NCI-H82 (cell line): ENCODE measurements at places on chromosomes 16 and 17.

DNA sequence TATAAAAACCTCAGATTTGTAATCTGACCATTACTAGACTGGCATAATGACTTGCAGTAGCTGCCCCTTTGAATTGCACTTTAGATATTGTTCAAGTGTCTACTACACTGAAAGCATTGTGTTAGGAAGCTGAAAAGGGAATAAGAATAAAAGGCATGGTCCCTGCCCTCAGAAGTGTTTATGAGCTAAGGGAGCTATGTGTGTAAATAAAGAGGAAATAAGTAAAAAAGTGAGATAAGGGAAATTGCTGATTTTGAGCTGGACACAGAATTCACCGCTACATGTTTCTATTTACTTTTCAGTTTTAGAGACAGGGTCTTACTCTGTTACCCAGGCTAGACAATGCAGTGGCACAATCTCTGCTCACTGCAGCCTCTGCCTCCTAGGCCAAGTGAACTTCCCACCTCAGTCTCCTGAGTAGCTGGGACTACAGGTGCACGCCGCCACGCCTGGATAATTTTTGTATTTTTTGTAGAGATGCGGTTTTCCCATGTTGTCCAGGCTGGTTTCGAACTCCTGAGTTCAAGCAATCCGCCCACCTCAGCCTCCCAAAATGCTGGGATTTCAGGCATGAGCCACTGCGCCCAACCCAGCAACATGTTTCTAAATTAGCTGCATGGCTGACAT lies 57.0 kb downstream of the GRB2 start:
- DNase-seq = no peak

DNA sequence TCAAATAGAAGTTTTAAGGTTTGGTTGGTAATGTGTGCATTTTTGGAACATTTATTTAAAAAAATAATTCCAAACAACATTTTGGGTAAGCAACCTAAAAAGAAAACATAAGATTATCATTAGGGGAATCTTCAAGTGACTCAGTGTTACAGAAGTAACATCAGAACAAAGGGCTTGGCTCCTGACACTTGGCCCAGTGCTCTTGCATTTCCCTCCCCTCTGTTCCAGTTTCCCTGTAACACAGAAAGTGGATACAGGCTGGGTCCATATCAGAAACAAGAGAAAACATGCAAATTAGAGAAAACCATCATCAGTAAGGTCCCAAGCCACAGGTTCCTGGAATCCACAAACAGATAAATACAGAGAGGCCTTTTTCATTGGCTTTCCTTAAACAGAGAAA lies 40.1 kb downstream of the SKAP1 start:
- DNase-seq = no peak

GRCh38 chr17:44268709-44269534 lies 987 bp upstream of the SLC4A1 start:
- DNase-seq = no peak

- DNase-seq = peak; percentile 19
These were observed 4.5 kb downstream of the PRSS27 start for GRCh38 chr16:2715519-2715918.

DNA sequence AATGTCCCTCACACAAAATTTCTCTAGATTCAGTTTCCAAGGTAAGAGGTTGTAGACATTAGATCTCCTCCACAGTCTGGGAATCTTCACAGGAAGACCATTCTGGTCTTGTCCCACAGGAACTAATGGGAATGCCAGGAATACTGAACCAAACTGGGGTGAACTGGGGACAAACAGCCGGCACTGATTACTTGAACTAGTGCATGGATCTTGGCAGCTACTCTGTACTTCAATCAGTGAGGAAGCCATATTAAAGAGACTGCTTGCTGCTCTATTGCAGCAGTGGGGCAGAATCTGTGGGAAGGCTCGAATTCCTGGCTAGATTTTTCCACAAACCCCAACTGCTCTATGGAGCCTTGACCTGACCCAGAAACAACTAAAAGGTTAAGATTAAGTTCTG lies 268.9 kb upstream of the AXIN2 start:
- no peak for DNase-seq

- DNase-seq = no peak
These were observed 1.0 kb downstream of the HOXB2 start for GRCh38 chr17:48543854-48544348.

DNA sequence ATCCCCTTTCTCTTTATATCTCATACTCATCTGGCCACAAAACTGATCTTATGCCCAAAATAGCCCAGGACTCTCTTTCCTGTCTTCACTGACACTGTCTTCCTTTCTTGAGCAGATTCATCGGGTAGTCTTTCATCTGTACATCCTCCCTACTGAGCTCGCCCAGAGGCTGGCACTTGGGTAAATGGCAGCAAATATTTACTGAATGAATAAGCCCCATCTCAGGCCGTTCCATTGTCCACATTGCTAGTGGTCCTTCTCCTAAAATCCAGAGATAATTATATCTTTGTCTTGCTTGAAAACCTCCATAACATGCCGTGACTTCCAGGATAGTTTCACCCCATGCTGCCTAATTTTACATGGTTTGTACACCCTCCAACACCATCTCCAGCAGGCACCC lies 158.1 kb upstream of the SDK2 start:
- DNase-seq = no peak

DNA sequence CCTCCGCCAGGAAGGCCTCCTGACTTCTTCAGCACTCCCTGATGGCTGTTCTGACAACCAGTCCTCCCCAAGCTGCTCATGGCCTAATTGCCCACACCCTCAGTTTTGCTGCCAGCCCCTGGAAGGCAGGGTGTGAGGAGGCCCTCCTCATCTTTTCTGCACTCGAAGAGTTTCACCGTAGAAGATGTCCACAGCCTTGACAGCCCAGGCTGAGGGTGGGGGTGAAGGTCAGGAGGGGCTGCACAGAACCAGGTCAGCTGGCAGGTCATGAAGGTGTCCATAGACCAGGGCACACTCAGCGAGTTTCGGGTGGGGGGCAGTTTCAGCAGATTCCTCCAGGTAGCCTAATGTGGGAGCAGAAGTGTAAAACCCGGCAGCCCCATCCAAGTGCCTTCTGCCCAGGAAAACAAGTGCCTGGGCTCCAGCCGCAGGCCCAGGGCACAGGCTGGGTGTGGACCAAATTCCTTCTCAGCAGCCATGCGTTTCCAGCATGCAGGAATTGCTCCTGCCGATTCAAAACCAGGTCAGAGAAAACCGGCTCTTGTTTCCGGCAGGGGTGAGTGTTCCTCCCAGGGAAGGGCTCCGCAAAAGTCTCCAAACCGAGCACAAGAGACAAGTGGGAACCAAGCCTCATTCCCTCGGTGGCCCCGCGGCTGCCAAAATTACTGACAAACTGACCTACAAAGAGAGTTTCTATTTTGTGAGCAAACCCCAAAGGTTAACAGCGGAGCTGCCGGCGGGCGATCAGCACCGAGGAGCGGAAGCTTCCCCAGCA lies 228.8 kb downstream of the C16orf78 start:
- DNase-seq = no peak

DNA sequence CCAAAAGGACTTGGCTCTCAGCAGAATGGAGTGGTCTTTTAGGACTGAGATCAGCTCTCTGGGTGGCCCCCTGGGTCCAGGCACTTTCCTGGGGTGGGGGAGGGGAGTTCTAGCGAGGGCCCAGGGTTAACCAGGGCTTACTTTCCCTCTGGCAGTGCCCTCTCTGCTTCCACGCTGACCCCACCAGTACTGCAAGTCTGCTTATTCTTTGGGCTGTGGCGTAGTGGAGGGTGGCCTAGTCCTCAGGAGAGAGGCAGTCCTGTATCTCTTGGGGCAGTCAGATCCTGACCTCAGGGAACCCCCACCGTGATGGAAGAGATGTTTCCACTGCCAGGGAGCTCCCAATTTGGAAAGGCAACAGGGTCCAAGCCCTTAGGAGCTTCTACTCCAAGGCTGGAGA lies 79.4 kb downstream of the CCDC182 start:
- DNase-seq = no peak

- peak; percentile 12 for DNase-seq
These were observed 63.3 kb downstream of the NOG start for GRCh38 chr17:56656701-56657327.

DNA sequence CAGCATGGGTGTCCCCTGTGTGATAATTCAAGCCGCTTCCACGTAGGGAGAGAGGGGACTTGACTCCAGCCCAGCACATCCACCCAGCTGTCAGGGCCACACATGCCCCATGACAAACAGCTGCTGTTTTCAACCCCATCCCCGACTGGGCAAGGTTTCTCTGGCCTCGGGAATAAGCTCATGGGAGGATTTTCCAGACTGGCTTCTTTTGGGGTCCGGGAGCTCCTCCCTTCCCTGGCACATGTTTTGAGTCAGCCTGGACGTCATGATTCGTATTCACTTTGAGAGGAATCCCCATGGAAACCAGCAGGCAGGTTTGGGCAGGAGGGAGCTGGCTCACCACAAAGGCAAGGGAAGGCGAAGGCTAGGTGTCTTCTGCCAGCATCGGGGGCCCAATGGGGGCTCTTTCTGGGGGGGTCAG lies 156.4 kb downstream of the CMIP start:
- DNase-seq = no peak

GRCh38 chr17:50638606-50638965 lies 3.9 kb downstream of the ABCC3 start:
- no peak for DNase-seq

DNA sequence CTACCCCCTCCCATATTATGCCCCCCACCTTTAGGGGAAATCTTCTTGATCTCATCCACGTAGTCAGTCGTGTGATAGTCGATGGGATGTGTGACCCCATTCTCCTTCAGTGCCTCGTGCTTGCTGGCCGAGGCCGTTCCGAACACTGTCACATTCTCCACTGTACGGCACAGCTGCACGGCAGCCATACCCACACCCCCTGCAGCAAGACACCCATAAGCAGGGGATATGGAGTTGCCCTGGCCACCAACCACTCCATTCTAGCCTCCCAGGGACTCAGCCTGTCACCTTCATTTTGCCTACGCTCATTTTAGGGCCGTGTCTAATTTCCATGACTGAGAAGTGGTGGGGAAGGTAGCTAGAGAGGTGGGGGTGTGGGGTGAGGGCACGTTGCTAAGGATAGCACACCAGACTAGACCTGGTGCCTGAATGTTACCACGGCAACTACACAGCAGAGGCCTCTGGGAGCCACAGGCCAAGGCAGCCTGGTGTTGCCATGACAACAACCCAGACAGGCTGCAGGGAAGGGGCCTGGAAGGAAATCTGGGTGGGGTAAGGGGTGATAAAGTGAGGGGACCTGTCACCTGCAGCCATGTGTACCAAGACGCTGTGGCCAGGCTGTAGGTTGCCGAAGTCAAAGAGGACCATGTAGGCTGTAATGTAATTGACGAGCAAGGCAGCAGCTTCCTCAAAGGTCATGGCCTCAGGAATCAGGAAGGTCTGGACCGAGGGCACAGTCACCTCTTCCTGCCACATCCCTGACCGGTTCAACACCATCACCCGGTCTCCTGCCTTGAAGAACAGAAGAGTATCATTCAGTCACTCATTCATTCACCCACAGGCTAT lies 4.0 kb downstream of the VAT1 start:
- peak; percentile 33 for DNase-seq

DNA sequence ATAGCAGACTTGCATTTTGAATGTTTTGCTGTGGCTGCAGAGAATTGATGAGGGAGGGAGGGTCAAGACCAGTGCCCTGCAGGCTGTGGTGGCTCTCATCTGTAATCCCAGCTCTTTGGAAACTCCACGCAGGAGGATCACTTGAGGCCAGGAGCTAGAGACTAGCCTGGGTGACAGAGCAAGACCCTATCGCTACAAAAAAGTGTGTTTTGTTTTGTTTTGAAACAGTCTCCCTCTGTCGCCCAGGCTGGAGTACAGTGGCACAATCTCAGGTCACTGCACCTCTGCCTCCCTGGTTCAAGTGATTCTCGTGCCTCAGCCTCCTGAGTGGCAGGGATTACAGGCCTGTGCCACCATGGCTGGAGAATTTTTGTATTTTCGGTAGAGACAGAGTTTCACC lies 1.9 kb upstream of the UBE2G1 start:
- DNase-seq = no peak

DNA sequence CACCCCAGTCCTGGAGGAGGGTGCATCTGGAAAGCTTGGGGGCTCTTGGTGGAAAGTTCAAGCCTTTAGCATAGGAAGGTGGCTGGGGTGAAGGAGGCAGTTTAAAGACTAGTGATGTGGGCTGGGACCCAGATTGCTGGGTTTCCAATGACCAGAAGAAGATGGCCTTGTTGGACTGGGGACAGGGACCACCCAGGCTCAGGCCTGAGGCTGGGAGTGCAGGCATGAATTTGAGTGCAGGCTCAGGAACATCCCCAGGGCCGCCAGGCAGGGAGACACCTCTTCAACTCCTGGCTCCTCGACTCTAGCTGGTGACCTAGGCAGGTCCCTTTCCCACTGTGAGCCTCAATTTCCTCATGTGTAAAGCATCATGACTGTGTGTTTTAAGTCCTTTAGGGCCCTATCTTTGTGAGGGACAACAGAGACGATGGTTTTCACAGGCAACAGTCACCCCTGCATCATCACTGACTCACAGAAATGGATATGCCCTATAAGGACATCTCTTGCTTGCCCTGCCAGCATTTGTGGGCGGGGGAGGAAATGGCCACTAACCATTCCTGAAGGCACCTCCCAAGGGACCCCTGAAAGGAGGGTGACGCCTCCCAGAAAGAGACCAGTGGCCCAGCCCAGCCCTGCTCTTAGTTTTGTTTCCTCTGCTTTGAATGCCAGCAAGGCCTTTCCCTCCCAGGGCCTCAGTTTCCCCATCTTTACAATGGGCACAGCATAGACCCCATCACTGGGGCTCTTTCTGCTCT lies 11.1 kb downstream of the NLRC5 start:
- DNase-seq = no peak

DNA sequence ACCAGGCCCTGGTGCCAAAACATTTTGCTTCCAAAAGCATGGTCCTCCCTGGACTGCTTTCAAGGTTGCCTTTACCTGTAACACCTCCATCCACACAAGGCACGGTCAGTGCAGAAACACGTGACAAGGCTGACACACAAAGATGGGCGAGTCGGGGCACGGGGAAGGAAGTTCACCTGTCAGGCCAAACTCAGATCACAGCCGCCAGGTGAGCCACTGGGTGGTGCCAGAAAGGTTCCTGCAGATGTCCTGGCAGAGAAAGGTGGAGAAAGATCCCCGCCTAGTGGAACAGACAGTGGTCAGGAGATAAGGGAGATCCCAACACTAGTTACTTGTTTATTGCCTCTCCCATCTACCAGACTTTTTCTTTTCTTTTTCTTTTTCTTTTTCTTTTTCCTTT lies 155.3 kb downstream of the AIPL1 start:
- peak; percentile 69 for DNase-seq

DNA sequence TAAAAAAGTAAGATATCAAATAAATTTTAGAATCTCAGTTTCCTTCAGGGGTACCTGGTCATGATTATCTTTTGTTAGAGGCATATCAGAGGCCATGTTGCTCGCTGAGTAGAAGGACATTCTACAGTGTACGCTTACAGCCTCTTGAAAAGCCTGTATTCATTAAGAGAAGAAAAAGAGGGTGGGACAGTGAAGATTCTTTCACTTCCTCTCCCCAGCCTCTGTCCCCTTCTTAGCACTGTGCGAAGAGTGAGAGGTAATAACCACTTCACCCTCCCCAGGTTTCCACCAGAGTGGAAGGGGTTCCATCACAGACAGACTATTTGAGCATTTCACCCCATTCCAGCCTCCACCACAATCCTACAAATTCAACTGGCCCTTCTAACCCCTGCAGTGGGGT lies 4.8 kb upstream of the LPO start:
- no peak for DNase-seq
